ENCODE measurements at places on chromosomes 11 and 22. TPM values are rescaled to one million over a fixed set of nuclear protein-coding genes. Genes with fewer than 3 reads are reported as not detected.

The MUC6 gene
- polyA plus RNA-seq = not detected

The GGT1 gene
- 12.9 TPM for polyA plus RNA-seq

The ART1 gene
- polyA plus RNA-seq = not detected

The SESN3 gene
- 8.7 TPM for polyA plus RNA-seq

The CARD18 gene
- polyA plus RNA-seq = not detected

The SNU13 gene
- polyA plus RNA-seq = 313 TPM

The GAL3ST1 gene
- not detected for polyA plus RNA-seq

The GRIK4 gene
- polyA plus RNA-seq = not detected

The PRDM10 gene
- 3.0 TPM for polyA plus RNA-seq

The FOLR1 gene
- not detected for polyA plus RNA-seq

The LRRC10B gene
- not detected for polyA plus RNA-seq

The ZNRF3 gene
- 0.30 TPM for polyA plus RNA-seq

The LGALS12 gene
- not detected for polyA plus RNA-seq

The SGSM1 gene
- polyA plus RNA-seq = 0.40 TPM

The CD6 gene
- 188 TPM for polyA plus RNA-seq

The C1QTNF4 gene
- polyA plus RNA-seq = not detected
